ENCODE measurements at places on chromosomes 1 and 21. TPM values are rescaled to one million over a fixed set of nuclear protein-coding genes. Genes with fewer than 3 reads are reported as not detected.

SPRR2E gene
- total RNA-seq = not detected

DIO1 gene
- total RNA-seq = not detected

SPRR1A gene
- not detected for total RNA-seq

FOXD2 gene
- 0.26 TPM for total RNA-seq
